ENCODE measurements at places on chromosomes 11 and 22.

DNA sequence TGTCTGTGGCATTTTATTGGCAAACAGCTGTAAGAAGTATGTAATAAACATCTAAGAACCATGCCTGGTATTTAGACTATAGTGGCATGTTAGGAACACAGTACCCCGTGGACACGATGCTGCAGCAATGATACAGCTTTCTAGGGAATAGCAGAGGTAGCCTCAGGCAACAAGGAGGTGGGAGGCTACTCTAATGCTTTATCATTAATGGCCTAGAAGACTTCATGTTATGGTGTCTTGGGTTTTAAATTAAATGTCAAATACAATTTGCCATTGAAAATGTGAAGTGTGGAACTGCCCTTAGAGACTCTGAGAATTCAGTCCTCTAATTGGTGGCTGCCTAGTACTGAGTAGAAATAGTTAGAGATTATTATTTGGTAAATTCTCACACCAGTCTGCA, 516.9 kb downstream of the CNTN5 start:
- no peak for DNase-seq

DNA sequence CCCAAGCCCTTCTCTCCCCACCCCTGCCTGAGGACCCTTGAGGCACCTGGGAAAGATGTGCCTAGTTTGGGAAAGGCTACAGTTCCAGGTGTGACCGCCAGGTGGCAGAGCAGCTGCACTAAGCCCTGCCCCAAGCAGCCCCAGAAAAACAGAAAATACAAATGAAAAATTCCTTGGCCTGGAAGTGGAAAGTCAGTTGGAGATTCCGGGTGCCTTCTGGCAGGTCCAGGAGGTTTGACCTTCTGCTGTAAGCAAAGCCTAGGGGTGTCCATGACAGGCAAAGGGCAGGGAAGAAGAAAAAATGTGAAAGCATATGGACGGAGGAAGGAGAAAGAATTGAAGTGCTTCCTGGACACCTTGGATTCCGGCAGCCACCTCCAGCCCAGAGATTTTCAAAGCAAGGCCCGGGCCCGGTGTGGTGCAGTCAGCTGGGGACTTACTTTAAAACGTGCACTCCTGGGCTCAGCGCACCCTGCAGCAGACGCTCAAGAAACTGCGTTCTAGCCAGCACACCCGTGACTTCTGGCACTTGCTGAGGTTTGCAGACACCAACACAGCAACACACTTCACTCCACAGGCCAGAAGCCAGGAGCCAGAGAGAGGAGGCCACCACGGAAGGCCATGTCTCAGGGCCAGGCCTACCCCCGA, 37.3 kb upstream of the SLC22A12 start:
- DNase-seq, result no peak

GRCh38 chr11:68734111-68734510, 17.2 kb downstream of the TESMIN start:
- DNase-seq, result no peak

DNA sequence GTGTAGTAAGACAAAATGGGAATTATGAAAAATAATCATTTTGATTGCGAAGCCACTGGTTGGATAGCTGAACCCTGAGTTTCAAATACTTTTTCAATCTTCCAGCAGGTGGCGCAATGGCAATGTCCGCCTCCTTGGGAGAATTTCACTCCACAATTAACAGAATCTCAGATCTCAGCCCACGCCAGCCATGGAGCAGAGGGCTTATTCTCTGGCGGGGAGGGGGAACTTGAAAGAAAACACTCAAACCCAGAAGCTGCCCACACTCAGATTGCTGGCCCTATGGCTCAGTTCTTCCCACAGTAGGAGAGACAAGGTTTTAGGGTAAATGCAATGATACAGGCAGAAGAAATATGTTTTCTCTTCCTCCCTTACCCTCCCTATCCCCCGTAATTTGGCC, 38.7 kb upstream of the RCN1 start:
- no peak for DNase-seq

DNA sequence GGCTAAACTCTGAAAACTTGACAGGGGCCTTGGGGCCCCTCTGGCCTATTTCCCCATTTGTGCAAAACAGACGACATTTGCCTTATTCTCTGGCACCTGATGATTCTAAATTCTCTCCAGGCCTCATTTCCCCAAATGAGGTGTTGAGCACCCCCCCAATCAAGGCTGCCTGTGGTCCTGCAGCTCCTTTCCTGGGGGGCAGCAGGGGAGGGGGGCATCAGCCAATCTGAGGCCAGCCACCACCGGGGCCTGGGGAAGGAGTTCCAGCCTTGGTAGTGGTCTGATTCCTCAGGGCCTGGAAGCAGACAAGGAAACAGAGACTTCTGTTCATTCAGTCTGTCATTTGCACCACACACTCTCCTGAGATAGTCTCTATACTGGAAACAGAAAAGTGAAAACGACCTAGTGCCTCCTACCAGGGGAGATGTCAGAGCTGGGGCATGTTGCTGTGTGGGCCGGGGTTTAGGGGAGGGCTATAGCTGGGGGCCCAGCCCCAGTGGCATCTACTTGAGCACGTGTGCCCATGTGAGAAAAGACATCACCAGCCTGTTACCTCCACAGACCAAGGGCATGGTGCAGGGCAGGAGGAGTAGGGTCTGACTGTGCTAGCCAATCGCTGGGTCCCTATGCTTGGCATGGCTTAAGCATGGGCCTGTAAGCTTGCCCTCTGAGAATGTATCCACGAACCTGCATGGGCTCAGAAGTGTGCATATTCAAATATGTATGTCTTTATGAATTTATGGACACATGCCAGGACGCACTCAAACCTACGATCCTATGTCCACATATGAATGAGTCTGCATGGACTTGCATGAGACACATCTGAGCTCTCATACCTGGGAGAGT, 1.8 kb upstream of the TPBGL start:
- DNase-seq, result no peak

GRCh38 chr22:49237703-49238102, 590.0 kb downstream of the BRD1 start:
- DNase-seq, result no peak

DNA sequence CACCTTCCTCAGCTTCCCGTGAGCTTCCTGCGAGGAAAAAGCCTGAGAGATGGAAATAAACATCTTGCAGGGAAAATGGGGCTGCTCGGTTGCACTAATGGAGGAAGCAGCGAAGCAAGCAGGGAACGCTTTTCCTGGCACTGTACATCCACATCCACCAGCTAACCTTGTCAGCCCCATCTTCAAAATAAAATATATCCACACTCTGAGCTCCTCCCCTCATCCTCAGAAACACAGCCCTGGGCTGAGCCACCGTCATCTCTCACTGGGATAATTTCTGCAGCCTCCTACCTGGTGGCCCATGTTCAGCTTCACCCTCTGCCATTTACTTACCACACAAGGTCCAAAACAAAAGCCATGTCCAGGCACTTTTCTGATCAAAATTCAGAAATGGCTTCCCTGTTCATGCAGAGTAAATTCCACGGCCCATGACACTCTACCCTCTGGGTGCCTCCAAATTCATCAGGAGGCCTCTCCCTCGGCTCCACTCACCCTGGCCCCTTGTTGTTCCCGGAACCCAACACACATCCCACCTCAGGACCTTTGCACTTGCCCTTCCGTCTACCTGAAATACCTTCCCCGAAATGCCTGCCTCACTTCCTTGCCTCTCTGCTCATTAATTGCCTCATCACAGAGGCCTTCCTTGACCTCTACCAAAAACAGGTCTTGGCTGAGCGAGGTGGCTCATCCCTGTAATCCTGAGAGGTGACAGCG, 13.0 kb downstream of the C11orf86 start:
- DNase-seq, result no peak

Data from ascending aorta (tissue), 2 donors.